Skeletal muscle cell (primary cell): ENCODE measurements at places on chromosomes 5 and 9.

GRCh38 chr9:110502842-110503241, 76.7 kb downstream of the SVEP1 start:
- DNase-seq, result no peak

DNA sequence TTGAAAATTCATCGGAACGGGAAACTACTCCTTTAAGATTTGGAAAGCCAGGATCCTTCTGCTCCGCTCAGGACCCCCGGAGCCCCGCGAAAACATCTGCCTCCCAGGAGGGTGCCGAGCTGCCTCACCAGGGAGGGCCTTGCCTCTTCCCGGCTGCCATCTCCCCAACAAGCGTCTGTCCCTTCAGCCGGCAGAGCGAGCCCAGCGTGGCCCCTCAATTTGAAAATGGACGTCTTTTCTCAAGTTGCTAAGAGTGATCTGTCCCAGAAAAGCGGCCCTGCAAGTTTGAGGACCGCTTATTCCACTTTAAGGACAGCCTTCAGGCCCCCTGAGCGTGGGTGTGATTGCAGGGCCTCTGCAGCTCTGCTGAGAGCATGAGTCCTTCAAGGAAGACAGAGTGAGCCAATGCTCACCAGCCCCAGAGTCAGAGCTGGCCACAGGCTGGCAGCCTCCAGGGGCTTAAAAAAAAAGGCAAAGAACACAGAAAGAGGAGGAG, 101.3 kb downstream of the PHF2 start:
- DNase-seq, result no peak

- peak; percentile 68 for DNase-seq
These were observed 89.7 kb upstream of the ADRA1B start for GRCh38 chr5:159826351-159827214.

DNA sequence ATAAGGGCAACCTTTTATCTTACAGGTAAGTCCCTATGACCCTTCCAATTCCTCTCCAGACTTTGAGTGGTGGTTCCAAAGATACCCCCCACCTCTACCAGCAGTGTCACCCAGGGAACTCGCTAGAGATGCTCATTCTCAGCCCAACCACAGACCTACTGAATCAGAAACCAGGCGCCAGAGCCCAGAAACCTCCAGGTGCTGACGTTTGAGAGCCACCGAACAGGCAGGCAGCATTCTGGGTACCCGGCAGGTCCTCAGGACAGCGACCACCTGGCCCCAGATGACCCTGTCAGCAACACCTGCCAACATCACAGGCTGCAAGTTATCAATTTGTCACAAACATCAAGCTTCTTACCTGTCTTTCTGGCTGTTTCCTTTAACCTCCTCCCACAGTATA, 19.5 kb downstream of the RAPGEF1 start:
- DNase-seq, result no peak

DNA sequence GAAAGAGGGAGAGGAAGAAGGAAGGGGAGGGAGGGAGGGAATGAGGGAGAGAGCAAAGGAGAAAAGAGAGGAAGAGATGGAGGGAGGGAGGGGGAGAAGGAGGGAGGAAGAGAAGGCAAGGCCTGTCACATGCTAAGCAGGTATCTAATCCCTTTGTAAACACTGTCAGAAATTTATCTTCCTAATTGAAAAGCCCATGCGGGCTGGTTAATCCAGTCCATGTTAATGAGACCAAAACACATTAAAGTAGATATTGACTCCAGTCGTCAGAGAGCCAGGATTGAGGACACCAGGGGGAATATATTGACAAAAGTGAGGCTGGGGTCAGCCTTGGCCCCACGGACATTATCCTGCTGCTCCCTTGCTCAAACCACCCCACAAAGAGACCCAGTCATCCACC, 37.4 kb upstream of the ALDH1B1 start:
- DNase-seq, result no peak

- DNase-seq, result no peak
These were observed 351.4 kb downstream of the PLK2 start for GRCh38 chr5:58108511-58108910.

GRCh38 chr5:151383011-151383410, 35.7 kb upstream of the SLC36A2 start:
- DNase-seq, result no peak

GRCh38 chr5:37308793-37309192, 59.6 kb upstream of the CPLANE1 start:
- no peak for DNase-seq

- no peak for DNase-seq
These were observed 687.8 kb downstream of the SLCO4C1 start for GRCh38 chr5:101608322-101608721.

- no peak for DNase-seq
These were observed 530.5 kb downstream of the MTRR start for GRCh38 chr5:8399471-8399870.

GRCh38 chr5:180233729-180234128, 24.7 kb upstream of the RASGEF1C start:
- no peak for DNase-seq

GRCh38 chr5:61200582-61201155, 38.4 kb upstream of the SMIM15 start:
- DNase-seq, result no peak

DNA sequence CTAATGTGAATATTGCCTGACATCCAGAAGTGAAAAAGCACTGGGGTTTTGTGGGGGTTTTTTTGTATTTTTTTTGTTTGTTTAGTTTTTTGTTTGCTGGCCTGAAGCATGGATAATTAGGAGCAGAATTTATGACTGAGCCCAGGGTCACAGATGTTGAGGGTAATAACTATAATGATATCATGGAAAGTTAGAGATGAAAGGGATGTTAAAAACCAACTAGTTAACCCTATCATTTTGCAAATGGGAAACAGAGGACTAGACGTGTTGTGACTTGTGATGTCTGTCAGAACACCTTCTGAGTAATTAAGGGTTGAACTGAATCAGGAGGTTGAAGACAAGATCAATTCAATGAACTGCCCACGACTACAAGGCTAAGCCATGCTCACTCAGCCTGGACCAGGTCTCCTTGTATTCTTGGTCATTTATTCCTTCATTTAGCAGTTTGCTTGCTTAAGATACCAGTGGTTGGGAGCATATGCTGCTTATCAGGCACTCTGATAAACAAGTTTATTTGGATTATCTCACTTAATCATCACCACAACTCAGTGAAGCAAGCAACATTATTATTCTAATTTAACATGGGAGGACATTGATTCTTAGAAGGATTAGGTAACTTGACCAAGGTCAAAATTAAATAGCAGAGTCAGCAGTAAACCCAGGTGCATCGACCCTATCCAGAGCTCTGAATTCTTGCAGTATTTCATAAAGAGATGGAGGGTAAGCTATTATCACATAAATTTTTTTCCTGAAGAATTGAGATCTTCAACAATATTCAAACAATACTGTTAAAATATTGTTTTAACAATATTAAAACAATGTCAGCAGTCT, 75.7 kb upstream of the PIK3R1 start:
- DNase-seq, result no peak

DNA sequence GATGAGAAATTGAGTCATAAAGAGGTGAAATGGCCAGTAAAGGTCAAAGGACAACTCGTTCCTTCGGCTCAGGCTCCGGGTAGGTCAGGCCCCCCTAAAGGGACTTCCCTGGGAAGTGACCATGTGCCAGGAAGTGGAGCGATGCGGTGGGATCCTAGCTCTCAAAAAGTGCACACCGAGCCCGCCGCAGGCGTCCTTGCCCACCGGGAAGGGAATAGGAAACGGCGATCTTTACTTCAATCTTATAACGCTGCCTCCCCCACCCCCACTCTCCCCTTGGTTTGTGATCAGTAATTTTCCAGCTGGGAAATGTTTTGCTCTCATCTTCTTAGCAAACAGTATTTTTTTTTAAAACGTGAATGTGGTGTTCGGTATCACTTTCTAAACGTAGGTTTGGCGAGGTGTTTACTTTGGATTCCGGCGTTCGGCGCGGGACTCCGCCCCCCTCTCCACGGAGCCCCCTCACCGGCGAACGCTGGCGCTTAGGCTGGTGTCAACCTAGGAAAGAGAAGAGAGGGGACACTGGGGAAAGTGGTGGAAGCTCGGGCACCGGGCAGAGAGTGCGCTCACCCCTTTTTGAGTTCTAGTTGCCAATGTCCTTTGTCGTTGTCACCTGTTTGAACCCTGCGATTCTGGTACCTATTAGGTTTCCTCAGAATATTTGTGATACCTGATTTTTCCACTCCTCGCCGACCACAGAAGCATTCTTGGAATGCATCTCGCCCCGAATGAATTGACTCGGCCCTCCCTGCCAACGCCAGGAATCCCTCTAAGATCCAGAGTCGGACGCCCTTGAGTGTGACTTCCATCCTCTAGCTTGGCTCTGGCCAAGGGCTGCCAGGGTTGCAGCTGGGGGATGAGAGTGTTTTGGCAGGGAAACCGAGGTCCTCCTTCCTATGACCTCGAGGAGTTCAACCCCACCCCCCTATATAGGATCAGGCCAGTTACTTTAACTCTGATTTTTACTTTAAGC, 1.8 kb upstream of the KLF4 start:
- no peak for DNase-seq

DNA sequence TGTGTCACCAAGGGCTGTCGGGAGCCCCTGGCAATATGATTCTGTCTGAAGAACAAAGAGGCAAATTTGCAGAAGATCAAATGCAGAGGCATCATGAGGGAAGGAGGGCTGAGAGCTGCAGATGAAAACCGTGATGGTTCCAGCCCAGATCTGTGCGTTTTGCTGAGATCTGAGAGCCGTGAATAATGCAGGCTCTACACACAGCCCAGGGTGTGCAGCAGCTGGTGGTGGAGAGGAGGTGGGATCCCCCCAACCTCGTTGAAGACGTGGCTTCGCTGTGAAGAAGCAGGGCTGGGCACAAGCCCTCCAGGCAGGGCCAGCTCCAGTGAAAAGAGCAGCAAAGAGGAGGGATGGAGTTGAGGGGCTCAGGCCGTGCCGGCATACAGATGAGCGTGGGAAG, 75.5 kb downstream of the TSPAN17 start:
- DNase-seq, result no peak

DNA sequence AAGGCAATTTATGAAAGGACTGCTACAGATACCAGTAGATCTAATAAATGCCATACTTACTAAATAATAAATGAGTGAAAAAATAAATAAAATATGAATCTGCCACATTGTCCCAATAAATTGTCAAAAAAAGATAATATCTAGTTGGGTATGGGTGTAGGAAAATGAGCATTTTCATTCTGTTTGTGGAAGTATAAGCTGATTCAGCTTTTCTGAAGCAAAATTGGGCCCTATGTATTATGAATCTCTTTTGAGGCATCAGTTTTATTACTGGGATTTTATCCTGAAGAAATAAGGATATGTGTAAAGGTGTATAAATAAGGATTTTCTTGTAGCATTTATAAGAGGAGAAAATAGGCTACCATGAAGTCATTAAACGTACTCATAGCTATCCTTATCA, 46.1 kb downstream of the CAVIN4 start:
- DNase-seq, result no peak

DNA sequence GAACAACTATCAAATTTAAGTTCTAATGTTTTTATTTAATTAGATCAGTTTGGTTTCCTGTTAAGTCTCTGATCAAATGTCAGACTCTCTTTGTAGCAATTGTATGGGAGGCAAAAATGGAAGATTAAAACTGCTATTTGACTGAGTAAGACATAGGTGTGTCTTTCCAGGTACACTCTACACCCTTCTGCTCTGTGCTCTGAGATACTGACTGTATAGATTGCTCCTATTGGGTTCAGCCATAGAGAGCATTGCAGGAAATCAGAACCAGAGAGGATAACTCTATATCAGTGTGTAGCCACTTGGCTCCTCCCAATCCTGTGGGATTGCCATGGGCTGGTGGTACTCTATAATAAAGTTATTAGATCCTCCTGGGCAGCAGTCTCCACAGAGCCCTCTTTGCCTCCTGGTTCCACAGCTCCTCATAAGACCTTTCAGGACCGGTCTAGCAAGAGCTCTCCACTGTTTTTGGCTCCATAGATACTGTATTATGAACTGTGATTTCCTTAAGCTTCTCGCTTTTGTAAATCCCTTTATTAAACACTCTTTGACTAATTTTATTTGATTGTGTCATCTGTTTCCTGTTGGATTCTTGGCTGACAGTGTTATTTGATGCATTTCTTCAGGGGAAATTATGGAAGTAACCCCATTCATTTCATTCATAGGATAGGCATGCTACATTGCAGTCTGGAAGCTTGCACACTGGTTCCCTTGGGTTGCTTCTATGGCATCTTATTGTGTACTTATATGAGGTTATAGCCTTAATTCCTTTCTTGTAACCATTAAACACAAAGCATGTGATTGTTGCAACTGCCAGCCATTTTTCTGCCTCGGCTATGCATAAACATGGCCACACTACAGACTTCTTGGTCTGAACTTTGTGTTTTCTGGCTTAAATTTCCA, 115.6 kb downstream of the VCAN start:
- DNase-seq, result peak; percentile 57

DNA sequence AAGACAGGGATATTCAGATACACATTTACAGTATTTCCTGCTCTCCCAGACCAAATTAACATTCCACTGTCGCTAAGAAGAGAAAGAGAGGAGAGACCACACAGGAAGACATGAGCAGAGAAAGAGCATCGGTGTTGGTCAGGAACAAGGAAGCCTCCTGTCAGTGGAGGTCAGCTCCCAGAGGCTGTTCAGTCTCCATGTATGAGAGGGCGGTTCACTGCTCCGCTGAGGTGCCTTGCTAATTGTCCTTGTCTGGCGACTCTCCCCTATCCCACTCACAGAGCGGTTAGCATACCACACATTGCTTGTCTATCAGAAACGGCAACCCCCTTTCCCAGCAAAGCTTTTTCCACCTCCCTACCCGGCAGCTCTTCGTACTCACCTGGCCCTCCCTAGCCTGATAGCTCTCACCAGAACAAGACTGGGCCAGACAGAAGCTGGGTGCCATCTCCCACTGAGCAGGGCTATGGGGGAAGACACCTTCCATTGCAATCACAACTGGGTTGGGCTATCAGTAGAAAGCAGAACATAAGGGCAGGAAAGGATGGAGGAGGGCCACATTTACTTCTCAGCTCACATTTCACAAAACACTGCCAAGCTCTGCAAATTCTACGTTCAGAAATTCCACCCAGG, 58.6 kb upstream of the LMNB1 start:
- no peak for DNase-seq

- no peak for DNase-seq
These were observed 1111.8 kb upstream of the ACO1 start for GRCh38 chr9:31272456-31273295.

DNA sequence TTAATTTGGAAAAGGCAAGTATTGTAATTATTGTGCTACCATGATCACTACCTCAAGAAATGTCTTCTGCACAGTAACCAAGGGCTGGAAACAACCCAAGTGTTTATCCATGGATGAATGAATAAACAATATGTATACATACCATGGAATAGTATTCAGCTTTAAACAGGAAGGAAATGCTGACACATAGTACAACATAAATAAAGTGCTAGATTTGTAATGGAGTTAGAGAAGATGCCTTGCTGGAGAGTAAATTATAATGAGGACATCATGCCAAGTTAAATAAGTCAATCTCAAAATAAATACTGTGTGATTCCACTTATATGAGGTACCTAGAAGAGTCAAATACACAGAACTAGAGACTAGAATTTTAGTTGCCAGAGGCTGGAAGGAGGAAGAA, 160.0 kb downstream of the CCDC192 start:
- no peak for DNase-seq

- DNase-seq, result no peak
These were observed 136.1 kb downstream of the TMEM38B start for GRCh38 chr9:105830461-105830860.
